ENCODE measurements at places on chromosomes 11 and 22. TPM values are rescaled to one million over a fixed set of nuclear protein-coding genes. Genes with fewer than 3 reads are reported as not detected.

- no peak for DNase-seq
Measured at GRCh38 chr11:121574801-121575200, 122.0 kb upstream of the SORL1-AS1 start.

DNA sequence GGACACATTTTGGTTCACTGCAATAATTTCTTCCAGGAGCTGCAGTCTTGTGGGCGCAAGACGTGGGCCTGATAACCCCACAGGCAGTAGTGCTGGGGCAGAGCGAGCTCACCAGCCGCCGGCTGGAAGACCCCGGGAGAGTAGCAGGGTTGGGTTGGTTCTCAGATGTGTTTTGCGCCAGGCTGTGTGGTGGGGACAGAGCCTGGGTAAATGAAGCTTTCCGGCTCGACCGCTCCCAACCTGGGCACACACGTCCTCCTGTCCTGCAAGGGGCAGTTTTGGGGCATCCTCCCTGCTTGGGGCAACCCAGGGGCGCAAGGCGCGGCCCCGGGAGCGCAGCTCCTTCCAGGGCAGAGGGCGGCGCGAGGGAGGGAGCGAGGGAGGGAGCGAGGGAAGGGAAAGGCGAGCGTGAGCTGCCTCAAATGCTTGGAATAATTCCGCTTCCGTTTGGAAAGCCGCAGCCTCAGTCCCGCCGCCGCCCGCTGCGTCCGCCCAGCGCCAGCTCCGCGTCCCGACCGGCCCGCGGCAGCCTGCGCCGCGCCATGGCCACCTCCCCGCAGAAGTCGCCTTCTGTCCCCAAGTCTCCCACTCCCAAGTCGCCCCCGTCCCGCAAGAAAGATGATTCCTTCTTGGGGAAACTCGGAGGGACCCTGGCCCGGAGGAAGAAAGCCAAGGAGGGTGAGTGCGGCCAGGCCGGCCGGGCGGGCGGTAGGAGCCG lies at the start of gene PARVA:
Gene PARVA (plus strand): TSS at position 466 of the 718 bp plus-strand sequence. CDS start 77 bp downstream, at position 543.
- peak; percentile 67 for DNase-seq

DNA sequence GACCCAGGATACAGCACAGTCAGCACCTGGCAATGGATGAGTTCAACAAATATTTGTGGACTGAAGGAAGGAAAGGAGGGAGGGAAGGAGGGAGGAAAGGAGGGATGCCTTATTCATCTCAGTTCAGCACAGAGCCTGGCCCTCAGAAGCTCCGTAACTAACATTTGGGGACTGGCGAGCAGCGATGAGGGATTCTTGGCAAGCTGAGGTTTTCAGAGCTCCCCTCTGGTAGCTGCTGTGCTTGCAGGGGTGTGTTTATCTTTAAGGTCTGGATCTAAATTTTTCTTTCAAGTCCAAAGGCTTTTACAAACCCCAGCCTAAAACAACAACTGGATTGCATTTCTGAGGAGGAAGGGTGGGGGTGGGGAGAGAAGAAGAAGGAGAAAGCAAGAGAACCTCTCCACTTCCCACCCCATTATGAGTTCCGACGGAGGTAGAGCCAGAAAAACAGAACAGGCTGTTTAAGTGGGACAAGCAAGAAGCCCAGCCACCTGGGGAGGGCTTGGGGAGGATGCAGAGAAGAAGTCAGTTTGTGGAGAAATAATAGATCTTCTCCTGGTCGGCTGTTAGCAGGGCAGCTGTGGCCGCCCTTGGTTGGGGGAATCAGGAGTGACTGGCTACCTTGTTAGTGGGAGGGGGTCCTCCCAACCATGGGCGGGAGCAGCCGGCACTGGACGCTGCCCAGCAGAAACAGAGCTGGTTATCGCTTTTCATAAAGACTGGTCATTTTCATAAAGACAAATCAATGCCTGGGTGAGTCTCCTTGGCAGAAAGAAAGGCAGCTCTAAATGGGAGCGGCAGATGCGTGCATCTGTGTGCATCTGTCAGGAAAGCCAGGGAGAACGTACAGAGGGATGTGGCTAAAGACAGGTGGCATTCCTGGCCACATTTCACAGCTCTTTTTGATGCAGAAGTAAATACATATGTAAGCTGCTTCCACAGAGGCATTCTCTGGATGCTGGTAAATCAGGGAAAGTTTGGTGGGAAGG lies 78.0 kb downstream of the TSPAN18 start:
- no peak for DNase-seq

- DNase-seq, result no peak
Measured at GRCh38 chr22:20607157-20607907, 99.9 kb downstream of the MED15 start.

- no peak for DNase-seq
Measured at GRCh38 chr22:33401291-33401690, 343.1 kb upstream of the SYN3 start.

DNA sequence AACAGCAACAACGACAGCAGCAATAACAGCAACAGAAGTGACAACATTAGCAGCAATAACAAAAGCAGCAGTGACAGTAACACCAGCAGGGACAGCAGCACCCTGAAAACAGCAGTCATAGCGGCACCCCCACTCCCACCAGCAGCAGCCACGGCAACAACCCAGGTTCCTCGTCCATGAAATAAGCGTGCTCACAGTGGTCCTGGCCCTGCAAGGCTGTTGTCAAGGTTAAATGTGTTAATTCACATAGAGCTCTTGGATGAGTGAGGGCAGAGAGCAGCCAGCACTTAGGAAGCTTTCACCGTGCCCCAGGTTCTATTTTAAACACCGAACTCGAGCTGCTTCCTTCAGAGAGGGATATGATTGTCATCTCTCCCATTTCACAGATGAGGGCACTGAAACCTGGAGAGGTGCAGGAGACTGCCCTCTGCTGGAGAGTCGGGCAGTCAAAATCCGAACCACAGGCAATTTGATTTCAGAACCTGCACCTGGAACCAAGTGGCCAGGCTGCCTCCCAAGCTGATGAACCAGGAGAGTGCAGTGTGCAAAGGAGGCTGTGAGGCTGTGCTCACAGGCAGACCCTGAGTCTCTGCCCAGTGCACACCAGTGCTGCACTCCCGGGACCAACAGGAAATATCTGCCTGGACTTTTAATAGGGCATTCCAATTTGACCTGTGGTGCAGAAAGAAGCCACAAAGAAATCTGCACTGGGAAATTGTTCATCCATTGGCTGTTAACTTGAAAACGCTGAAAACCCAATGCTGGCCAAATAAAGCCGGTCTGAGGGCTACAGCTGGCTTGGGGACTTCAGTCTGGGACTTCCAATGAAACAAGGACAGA lies 22.9 kb upstream of the FGF3 start:
- DNase-seq, result peak; percentile 39

Gene FOLR3
- total RNA-seq, result not detected

Gene ANGPTL5
- total RNA-seq, result not detected

Gene MGAT3
- total RNA-seq, result 2.7 TPM

Gene RAPSN
- 1.0 TPM for total RNA-seq

Gene P2RY6
- 0.43 TPM for total RNA-seq

Data from A673 (cell line).